Activated CD8-positive, alpha-beta memory T cell treated with anti-CD3 and anti-CD28 coated beads for 1 hour (primary cell): ENCODE measurements at places on chromosomes 7 and 10.
A peak's percentile ranks its signal among the peaks of the same experiment; 100 is the strongest.

GRCh38 chr7:7968544-7969305, at the start of gene GLCCI1:
TSS of gene GLCCI1 (plus strand) at chr7:7968796. CDS start at chr7:7969351, 555 bp downstream.
- DNase-seq, result peak; percentile 87

- no peak for DNase-seq
Measured at GRCh38 chr7:90337106-90337505, 9.4 kb upstream of the GTPBP10 start.

DNA sequence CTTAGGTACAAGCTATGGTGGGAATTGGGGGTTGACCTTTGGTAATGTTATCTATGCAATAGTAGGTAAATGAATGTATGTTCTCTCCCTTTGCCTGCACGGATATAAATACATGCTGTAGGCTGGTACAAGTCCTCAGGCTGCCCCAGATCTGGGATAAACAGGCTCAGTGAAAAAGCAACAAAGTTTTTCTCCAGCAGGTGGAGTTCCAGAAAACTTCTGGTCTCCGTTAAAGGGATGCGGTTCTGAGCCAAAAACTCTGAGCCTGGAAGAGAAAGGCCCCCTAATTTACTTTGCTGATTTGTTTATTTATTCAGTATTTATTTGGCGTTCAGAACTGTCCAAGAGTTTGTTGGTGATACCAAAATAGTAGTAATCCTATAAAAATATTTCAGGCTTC, 204.7 kb downstream of the ADRA2A start:
- no peak for DNase-seq

GRCh38 chr10:98917828-98918227, 317.8 kb downstream of the HPSE2 start:
- DNase-seq, result no peak

- DNase-seq, result no peak
Measured at GRCh38 chr7:90303241-90303640, 17.9 kb downstream of the FAM237B start.

GRCh38 chr7:51292596-51292995, 24.0 kb downstream of the COBL start:
- DNase-seq, result no peak

- no peak for DNase-seq
Measured at GRCh38 chr10:110425684-110426293, 71.9 kb upstream of the DUSP5 start.

GRCh38 chr10:132250481-132251475, 57.0 kb downstream of the STK32C start:
- DNase-seq, result no peak

GRCh38 chr10:34147641-34148304, 667.3 kb downstream of the PARD3 start:
- DNase-seq, result no peak

DNA sequence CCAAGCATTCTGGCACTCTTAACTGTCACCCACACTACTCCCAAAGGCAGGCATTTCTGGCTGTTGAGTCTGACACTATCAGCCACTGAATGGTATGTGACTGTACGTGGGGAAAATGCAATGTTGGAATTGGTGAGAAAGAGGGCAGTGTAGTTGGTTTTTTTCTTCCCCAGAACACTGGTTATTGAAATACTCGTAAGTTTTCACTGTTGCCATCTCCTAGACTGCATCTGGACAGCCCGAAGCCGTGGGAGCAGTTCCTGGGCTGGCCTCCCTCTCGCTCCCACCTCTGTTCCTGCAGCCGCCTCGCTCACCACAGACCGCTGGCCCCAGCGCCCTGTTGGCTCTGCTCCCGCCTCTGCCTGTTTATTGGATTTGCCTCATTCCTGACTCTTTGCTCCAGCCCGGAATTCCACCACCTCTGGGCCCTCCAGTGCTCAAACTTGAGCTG, 5.7 kb downstream of the PLCE1 start:
- no peak for DNase-seq

- no peak for DNase-seq
Measured at GRCh38 chr10:102599565-102600327, 44.5 kb upstream of the TRIM8 start.

DNA sequence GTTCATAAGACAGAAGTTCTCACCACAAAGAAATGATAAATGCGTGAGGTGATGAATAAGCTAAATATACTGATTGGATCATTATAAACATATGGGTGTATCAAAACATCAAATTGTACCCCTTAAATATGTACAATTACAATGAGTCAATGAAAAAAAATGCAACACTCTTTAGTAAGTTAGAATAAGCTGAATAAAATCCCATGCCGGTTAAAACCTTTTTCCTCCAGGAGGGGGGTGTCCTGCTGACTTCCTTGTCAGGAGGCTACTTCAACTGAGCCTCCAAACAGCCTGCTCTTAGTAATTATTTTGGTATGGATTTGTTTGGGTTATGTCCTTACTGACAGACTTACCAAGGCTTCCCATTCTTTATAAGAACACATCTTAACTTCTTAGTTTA, 649.1 kb downstream of the INHBA start:
- DNase-seq, result no peak

GRCh38 chr10:44974628-44975430, 3.8 kb downstream of the DEPP1 start:
- DNase-seq, result no peak

GRCh38 chr7:1233333-1234048, 819 bp downstream of the UNCX start:
- DNase-seq, result no peak

DNA sequence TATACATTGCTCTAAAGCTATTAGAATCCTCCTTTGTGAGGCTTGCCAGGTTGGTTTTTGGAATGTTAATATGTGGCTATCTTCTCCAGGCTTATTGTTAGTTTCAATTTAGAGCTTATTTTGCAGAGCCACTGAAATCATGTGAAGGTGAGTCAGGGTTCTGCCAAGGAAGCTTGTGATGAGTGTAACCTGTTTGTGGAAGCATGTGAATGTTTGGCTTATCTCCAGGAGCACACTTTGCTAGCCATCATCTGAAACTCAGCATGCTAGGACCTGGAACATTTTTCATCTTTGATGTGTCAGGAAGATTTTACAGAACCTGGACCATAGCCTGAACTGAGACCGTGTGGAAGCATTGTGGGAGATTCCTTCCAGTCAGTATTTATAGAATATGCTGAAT, 197.3 kb downstream of the PPP1R9A start:
- DNase-seq, result no peak

GRCh38 chr10:96834120-96834519, 2.0 kb downstream of the LCOR start:
- DNase-seq, result no peak

DNA sequence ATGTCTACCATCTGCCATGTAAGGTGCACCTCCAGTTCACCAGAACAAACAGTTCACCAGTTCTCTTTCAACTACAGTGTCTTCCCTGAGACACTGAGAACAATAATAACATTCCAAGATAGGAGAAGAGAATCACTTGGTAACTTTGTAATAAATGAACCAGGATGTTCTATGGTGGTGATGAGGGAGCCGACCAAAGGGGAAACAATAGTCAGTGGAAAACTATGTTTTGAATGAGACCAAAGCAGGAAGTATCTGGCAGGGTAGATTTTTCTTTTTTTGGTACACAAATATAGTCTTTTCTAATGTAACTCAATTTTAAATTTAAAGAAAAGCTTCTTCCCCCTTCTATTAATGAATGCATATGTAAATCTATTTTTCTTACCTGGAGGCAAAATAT, 20.0 kb downstream of the HYAL4 start:
- no peak for DNase-seq
